H4 (cell line): ENCODE measurements at places on chromosomes 12 and 14. TPM values are rescaled to one million over a fixed set of nuclear protein-coding genes. Genes with fewer than 3 reads are reported as not detected.

Gene DPF3
- total RNA-seq: 0.06 and 3.2 TPM in 2 replicates

Gene SIX6
- not detected in 2 replicates for total RNA-seq

Gene PIK3C2G
- not detected in 2 replicates for total RNA-seq

Gene DIO2
- 37.3 and 48.7 TPM in 2 replicates for total RNA-seq
